Right cardiac atrium (tissue), 5 donors: ENCODE measurements at places on chromosomes 1 and 21. TPM values are rescaled to one million over a fixed set of nuclear protein-coding genes. Genes with fewer than 3 reads are reported as not detected.
A peak's percentile ranks its signal among the peaks of the same experiment; 100 is the strongest.

KRTAP13-4 gene
- total RNA-seq, result not detected

DNA sequence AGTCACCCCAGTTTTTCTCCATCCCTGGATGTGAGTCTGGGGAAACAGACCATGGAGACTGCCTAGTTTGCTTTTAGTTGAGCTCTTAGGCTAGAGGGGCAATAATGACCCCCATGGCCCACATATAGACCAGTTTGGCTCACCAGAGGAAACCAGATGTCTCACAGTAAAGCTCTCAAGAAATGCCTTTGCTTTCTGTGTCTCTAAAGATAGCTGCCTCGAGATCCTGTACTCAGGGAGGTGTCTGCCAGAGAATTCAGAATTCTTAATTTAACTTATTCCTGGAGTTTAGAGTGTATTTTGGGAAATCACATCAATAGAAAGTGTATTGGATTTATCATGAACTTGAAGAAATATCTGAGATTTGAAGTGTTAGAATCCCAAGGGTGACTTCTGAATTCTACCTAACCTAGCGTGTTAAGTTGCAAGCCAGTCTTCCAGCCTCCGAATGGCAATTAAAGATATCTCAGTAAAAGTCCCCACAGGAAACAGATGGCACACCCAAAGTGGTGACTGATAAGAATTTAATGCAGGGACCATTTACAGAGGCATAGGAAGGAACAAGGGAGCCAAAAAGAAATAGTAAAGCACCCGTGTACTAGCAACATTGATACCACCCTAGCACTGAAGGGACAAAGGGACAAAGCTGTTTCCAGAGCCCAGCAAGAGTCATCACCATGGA is 37.1 kb downstream of the STYXL2 start:
- DNase-seq, result no peak

C1orf185 gene
- not detected for total RNA-seq

- DNase-seq, result no peak
Measured at GRCh38 chr1:36390411-36390810, 4.7 kb upstream of the STK40 start.

- peak; percentile 83 for DNase-seq
Measured at GRCh38 chr1:218459450-218459849, 114.3 kb downstream of the TGFB2 start.

DNA sequence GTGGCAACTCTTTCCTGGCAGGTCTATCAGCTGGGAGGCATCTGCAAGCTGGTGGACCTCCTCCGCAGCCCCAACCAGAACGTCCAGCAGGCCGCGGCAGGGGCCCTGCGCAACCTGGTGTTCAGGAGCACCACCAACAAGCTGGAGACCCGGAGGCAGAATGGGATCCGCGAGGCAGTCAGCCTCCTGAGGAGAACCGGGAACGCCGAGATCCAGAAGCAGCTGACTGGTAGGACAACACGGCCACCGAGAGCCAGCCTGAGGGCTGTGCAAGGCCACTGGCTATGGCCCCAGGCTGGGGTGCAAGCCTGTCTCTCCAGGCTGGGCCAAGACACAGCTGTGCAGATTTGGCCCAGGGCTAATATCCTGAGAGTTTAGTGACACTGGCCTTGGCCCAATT is 34.2 kb downstream of the PKP1 start:
- DNase-seq, result no peak

GRCh38 chr1:198598796-198599321 is 40.0 kb upstream of the PTPRC start:
- DNase-seq, result no peak

DNA sequence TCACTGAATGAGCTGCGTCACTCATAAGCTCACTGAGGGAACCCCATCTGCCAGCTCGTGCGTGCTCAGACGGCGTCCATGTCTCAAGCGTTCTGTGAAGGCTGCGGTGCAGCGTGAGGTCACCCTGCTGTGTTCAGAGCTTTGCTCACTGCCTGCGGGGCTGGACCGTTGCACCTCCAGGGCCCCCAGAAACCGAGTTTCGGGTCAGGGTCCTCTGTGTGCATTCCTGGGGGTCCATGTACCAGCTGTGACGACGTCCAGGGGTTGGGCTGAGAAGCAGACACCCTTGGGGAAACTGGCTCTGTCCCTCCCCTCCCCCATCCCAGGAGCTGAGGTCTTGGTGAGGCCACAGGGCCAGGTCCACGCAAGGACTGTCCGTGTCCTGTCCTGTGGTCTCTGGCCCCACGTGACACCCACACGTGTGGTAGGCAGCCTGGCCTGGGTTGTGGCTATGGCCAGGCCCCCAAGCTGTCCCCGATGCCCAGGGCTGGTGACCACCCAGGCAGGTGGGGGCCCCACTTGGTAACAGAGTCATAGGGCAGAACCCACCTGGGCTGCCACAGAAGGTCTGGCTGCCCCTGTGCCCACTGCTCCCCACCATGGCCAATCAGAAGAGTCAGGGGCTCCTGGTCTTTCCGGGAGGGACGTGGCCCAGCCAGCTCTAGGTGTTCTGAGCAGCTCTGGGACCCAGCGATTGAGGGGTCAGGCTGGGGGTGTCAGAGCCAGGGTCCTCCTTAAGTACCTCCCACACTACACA is 24.4 kb downstream of the FTCD start:
- DNase-seq, result peak; percentile 52

GRCh38 chr21:45776971-45777370 is 133.4 kb downstream of the PCBP3 start:
- DNase-seq, result no peak

DNA sequence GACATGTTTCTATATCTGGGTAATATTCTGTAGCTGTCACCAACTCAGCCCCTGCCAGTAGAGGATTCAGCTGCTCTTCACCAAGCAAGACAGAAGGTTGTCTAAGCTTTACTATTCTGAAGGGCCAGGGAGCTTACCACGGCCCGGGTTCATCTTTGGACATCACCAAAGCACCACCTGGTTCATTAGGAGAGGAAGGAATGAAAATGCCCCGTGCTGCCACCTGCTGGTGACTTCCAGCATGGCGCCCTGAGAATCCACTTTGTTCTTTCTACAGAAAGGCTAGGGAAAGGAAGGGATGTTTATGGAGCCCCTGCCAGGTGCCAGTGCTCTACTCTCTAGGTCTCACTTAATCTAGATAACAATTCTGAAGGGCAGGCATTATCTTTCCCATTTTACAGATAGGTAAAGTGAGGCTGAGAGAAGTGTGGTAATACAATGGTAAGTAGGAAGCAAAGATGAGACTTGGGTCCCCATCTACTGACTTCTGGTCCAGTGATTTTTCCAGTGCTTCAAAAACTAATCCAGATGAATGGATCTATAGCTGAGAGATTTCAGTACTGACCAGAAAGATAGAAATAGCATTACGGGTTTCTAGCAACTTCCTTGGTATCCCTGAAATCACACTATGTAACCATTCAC is 79.5 kb downstream of the BEND5 start:
- DNase-seq, result peak; percentile 80

DNA sequence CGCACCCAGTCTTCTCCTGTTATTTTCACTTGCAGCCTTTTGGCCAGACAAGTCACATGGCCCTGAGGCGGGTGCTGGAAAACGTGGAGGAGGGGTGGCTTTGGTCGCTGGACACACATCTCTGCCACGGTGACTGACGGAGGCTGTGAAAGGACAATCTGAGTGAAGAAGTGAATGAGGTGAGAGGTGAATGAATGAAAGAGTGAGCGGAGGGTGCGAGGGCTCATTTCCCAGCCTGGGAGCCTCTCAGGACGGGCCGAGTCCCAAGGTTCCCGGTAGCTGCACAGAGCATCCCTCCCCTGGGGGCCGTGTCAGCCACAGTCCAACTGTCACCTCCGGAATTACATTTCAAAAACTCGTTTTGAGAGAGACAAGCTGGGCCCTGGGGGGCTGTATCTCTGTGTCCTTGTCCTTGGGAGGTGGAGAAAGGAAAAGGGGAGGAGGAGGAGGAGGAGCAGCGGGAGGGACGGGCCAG is 89.6 kb downstream of the UBIAD1 start:
- no peak for DNase-seq

DNA sequence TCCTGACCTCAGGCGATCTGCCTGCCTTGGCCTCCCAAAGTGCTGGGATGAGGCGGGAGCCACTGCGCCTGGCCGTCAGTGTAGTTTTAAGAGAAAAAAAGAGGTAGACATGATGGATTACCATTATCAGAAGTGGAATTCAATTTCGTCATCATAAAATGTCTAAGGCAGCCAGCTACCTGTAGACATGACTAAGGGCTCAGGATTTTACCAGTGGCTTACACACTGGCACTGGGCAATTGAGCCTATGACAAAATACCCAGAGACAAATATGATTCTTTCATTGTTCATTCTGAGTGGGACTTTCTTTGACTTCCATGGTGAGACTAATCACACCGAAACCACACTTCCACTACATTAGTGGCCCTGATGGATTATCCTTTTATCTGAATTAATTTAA is 181.5 kb downstream of the GABPA start:
- DNase-seq, result no peak

PGLYRP3 gene
- total RNA-seq, result not detected

GRCh38 chr1:17200756-17201155 is 4.2 kb upstream of the PADI1 start:
- no peak for DNase-seq

- no peak for DNase-seq
Measured at GRCh38 chr1:9045861-9046510, 19.8 kb upstream of the SLC2A7 start.

DNA sequence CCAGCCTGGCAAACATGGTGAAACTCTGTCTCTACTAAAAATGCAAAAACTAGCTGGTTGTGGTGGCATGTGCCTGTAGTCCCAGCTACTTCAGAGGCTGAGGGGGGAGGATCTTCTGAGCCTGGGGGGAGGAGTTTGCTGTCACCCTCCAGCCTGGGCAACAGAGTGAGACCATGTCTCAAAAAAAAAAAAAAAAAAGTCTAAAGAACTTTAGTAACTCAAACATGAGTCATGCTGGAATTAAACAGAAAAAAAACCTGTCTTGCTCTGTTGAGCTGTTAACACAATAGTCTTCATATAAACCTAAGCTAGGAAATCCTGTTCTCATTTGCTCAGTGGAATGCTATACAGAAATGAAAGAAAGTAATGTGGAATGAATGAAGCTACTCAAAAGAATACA is 16.7 kb upstream of the DISP1 start:
- no peak for DNase-seq

CELA3B gene
- total RNA-seq, result not detected
